T-helper 2 cell treated with Interferon-gamma antibody and Interleukin-4, amounts not matched to agents 5 μg/mL and 100 μg/mL, for 36 hours (primary cell): ENCODE measurements at places on chromosomes 3 and 15.

DNA sequence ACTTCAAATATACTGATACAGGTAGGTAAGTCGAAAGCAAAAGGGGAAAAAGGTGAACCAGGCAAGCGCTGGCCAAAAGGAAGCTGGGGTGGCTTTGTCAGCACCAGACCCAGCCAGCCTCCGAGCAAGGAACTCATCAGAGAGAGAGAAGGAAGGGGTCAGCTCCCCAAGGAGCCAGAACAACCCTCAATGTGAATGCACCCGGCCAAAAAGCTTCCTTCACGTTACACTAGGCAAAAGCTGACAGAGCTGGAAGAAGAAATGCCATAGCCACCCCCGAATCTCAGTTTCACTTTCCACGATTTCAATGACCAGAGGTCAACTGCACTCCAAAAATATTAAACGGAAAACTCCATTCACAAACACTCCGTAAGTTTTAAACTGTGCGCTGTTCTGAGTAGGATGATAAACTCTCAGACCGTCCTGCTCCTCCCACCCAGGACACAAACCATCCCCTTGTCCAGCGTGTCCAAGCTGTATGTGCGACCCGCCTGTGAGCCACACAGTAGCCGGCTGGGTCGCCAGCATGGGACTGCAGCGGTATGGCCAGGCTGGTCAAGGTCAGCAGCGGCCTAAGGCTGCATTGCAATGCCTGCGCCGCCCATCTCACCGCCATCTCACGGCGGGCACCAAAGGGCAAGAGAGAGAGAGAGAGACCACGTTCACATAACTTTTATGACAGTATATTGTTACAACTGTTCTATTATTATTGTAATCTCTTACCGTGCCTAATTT lies 29.7 kb downstream of the CYFIP1 start:
- no peak for DNase-seq

DNA sequence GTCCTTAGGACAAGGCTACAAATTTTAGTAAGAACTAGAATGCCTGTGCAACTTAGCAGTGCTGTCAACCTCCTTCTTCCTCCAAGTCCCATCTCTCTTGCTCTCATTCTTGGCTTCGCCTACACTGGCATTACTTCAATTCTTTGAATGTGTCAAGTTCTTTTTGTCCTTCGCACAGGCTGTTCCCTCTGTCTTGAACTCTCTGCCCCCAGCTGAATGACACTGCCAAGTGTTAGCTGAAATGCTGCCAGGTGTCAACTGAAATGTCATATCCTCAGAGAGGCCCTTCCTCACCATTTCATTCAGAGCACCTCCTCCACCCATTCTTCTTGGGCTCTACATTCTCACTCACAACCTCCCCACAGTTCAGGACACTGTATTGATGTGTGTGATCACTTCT lies 48.8 kb upstream of the PSMD6 start:
- no peak for DNase-seq

DNA sequence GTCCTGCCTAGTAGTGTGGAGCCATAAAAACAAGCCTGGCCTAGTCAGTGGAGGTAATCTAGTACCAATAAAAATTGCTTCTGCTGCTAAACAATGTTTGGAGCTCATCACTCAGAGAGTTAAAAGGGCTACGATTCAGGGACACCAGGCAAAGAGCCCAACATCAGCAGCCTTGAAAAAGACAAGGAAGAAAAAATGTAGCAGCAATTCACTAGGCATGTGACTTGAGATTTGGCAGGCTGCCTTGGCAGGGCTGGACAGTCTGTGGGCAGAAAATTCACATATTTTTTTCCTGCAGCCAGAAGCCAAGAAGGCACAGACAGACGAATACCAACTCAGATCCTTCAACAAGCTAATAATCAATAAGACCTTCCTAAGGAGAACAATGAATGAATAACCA lies 47.2 kb downstream of the IGSF11 start:
- DNase-seq, result no peak

GRCh38 chr3:194606163-194606562 lies 27.1 kb downstream of the TMEM44 start:
- no peak for DNase-seq

GRCh38 chr15:56724232-56724631 lies 9.1 kb downstream of the ZNF280D start:
- no peak for DNase-seq
